Stimulated activated CD4-positive, alpha-beta T cell treated with anti-CD3 and anti-CD28 coated beads, Interleukin-1b, Interleukin-23, amount 100 ng/mL, for 1 hour (primary cell): ENCODE measurements at places on chromosomes 11 and 22.

- DNase-seq = no peak
These were observed 9.0 kb upstream of the PLAAT2 start for GRCh38 chr11:63572026-63572688.

- DNase-seq = no peak
These were observed 110.5 kb downstream of the ATG16L2 start for GRCh38 chr11:72924568-72925190.

DNA sequence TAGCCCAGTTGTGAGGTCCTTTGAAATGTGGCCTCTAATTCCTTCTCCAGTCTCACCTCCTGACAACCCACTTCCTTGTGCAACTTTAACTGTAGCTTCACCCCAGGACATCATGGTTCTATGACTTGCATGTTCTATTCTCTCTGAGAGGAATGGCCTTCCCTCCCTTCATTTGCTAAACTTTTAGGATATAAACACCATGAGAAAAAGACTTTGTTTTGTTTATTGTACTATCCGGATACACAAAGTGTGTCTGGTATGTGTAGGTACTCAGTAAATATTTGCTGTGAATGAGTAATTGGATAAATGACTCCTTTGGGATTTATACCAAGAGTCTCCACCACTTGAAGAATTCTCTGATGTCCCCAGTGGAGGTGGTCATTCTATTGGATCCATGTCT is 547.6 kb downstream of the INSC start:
- no peak for DNase-seq

DNA sequence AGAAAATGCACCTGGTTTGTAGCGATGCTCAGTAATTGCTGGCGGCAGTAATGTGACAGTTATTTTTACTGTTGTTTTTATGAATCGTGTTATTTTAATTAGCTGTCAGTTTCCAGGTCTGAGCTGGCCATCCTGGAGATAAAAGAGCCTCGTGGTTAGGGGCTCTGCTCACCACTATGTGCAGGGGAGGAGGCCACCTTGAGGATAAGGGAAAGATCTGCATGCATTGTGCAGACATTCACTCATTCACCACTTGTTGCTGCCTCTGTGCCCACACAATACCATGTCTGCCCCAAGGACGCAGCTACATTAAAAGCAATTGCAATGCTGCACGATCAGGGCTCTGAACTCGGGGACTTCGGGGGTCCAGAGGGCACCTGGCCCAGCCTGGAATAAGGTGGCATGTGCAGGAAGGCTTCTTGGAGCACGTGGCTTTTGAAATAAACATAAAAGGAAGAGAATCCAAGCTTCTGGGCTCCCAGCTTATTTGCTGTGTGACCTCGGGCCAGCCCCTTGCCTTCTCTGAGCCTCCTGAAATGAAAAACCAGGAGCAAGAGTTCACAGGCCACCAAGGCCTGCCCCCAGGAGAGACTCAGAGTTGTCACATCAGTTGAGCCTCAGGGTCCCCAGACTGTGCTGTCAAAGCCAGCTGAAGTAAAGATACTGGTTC is 44.7 kb upstream of the SHISAL1 start:
- DNase-seq = no peak

GRCh38 chr11:104772806-104773241 is 125.4 kb downstream of the CASP12 start:
- DNase-seq = no peak

GRCh38 chr11:44982496-44983062 is 31.9 kb upstream of the TP53I11 start:
- no peak for DNase-seq

GRCh38 chr11:92960886-92961285 is 8.6 kb upstream of the MTNR1B start:
- DNase-seq = no peak

- DNase-seq = peak; percentile 44
These were observed 15.9 kb downstream of the RHOG start for GRCh38 chr11:3824714-3825472.
